Fibroblast of gingiva (primary cell): ENCODE measurements at places on chromosomes 16 and 17.
A peak's percentile ranks its signal among the peaks of the same experiment; 100 is the strongest.

DNA sequence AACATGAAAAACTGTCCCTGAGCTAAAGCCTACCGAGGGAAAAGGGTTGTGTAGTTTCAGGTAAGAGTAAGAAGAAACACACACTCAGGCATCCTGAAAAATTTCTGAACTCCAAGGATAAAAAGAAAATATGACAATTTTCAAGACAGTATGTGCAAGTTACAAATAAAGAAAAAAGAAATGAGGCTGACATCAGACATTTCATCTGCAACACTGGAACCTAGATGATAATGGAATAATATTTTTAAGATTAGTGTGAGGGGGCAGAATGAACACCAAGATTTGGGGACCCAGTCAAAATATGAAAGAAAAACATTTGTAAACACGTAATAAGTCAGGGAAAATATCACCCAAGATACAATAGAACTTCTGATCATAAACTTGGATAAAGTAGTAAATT, 135.9 kb upstream of the PSMD7 start:
- DNase-seq, result no peak

DNA sequence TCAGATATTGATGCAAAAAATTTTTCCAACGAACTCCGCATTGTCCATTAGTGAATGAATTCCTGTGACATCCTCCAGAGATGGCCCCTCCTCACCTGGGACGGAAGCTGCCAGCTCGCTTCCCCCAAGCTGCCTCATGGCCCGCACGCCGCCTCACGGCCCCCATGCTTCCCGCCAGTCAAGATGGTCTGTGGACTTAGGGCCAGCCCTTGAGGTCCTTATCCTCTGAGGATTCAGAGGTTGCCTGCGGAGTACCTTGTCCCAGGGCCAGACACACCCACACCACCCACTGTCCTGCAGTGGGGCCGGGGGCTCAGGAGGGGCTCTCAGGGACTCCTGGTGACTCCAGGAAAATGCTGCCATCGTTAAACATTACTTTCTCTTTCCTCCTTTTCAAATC, 73.6 kb downstream of the SEC14L1 start:
- DNase-seq, result no peak

- no peak for DNase-seq
Measured at GRCh38 chr16:71172481-71173207, 57.9 kb downstream of the HYDIN start.

- DNase-seq, result no peak
Measured at GRCh38 chr16:50908468-50908867, 166.6 kb downstream of the CYLD start.

GRCh38 chr17:79629548-79630049, 18.7 kb upstream of the RBFOX3 start:
- DNase-seq, result no peak

- peak; percentile 34 for DNase-seq
Measured at GRCh38 chr17:36978810-36979564, 30.2 kb downstream of the AATF start.

DNA sequence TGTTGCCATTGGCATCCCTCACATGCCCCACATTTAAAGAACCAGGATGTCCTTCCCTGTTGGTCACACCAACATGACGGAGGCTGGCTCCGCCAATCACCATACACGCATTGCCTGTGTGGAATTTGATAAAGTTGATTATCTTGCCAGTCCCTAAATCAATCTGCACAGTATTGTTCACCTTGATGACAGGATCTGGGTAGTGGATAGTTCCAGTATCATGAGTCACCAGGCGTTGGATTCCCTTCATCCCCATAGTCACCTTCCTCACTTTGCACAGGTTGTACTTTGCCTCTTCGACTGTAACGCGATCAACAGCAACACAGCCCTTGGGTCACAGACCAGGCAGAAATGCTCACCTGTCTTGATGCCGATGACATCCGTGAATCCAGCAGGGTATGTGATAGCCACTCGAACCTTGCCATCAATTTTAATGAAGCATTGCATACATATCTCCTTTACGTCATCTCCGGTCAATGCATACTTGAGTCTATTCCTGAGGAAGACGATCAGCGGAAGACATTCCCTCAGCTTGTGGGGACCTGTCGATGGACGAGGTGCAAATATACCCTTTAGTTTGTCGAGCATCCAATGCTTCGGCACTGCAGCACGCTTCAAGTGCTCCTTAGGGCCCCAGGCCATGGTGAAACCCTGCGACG, 14.2 kb downstream of the CTRB2 start:
- DNase-seq, result no peak

GRCh38 chr16:74574146-74574545, 32.8 kb downstream of the GLG1 start:
- DNase-seq, result no peak

DNA sequence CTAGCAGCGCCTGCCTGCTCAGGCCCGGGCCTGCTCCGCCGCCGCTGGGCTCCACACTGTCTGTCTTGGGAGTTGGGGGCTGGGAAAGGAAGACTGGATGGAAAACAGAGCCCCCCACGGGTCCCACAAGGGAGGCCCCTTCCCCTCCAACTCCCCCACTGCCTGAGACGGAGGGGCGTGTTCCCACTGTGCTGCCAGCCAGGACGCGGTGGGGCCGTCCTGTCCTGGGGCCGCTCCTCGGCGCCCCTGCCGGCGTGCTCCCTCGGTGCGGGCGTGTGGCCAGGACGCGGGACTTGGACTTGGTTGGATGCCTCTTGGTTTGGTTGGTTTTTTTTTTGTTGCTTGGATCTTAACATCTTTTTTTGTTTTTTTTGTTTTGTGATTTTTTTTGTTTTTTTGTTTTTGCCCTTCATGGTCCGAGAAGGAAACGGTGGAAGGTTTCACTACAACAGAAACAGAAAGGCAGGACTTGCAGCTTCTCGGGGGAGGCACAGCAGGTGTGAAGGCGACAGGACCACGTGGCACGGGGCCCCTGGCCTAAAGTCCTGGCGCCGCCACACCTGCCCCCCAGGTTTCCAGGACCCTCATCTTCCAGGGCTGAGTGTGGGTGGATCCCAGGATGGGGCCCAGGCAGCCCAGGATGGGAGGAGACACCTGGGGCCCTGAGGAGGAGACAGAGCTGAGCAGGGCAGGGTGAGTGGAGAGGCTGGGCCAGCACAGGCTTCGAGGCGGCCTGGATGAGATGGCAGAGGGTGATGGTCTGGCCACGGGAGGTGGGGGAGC, 16.0 kb downstream of the ENGASE start:
- DNase-seq, result no peak

DNA sequence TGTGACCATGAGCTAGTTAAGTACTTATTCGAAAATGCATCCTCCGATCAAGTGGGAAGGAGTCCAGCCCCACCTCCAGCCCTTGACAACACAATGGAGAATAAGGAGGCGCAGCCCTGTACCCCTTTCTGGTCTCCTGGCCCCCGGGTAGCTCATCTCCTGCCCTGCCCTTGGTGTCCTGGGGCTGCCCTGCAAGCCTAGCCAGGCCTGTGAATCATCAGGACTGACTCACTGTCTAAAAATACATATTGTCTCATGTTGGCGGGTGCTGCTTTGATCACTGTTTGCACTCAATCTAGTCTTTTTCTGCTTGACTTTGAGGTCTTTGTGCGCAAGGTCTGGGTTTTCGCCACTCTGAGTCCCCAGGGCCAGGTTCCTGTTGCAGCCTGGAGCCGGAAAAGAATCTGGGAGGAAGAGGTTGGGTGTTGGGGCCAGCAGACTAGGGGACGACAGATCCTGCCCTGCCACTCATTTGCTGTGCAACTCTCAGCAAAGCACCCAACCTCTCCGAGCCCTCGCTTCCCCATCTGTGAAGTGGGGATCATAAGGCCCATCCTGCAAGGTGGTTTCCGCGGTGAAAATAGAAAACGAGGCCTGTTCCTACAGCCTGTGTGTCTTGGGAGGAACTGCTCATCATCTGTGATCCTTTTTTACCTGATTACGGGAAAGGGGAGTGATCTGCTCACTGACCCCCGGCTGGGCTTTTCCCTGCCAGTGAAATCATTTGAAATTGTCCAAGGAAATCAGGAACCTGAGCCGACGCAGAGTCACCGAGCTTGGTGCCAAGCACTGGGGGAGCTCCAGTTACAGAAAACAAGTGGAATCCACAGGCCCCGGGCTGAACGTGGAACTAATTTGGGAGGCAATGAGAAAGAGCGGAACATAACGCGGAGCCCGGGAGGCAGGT, 230.4 kb downstream of the PARN start:
- peak; percentile 91 for DNase-seq

- no peak for DNase-seq
Measured at GRCh38 chr16:342455-343213, 9.9 kb downstream of the AXIN1 start.

GRCh38 chr17:31467502-31468256, 76.2 kb downstream of the RAB11FIP4 start:
- no peak for DNase-seq

GRCh38 chr17:57466521-57466920, 210.2 kb downstream of the MSI2 start:
- no peak for DNase-seq

DNA sequence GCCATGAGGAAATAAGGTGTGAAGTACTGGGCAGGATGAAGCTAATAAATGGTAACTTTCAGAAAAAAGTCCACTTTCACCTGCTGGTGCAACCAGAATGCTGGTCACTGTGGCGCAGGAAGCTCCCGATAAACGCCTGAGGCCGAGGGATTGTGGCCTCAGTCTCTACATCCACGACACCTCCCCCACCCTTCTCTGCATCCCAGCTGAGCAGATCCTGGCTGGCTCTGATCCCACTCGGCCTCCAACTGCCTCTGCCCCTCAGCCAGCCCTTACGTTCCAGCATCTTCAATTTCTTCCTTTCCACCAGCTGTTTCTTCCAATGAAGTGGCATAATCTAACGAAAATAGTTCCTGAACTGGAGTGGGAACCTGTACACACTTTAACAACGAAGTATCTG, 49.5 kb downstream of the COX4I1 start:
- DNase-seq, result no peak
